ENCODE measurements at places on chromosomes 2 and 18. TPM values are rescaled to one million over a fixed set of nuclear protein-coding genes. Genes with fewer than 3 reads are reported as not detected.

The DTNA gene
- total RNA-seq = 113 TPM

The CD8B2 gene
- total RNA-seq = not detected

The LMAN2L gene
- total RNA-seq = 11.7 TPM

The CRYGD gene
- total RNA-seq = not detected

The ITGB6 gene
- 0.77 TPM for total RNA-seq

The IL18R1 gene
- total RNA-seq = 5.5 TPM

The COLEC11 gene
- total RNA-seq = 3.3 TPM

The CYTIP gene
- 5.1 TPM for total RNA-seq

The LRATD1 gene
- 0.80 TPM for total RNA-seq

The CAVIN2 gene
- 145 TPM for total RNA-seq

The ACMSD gene
- not detected for total RNA-seq

The SLC40A1 gene
- 79.3 TPM for total RNA-seq
